Type B pancreatic cell (in vitro differentiated cells): ENCODE measurements at places on chromosomes 5 and 9.

- no peak for DNase-seq
Observed at GRCh38 chr5:151101746-151102145, 20.9 kb upstream of the TNIP1 start.

- DNase-seq = no peak
Observed at GRCh38 chr5:153153086-153153485, 337.4 kb upstream of the GRIA1 start.

DNA sequence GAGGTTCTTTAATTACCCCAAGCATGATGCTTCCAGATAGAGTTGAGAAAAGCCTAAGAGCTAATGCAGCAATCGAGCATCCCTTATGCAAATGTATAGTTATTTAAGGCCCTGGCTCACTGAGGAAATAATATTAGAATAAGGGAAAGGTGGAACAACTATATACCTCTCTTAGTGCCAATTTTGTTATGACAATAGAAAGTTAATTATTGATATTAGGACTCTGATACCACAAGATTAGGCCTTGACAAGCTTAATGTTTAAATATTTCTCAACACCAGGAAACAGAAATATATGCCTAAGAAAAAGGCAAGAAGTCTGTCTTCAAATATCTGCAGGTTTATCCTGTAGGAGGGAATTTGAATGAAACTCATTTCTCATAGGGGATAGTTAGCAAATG, 371.0 kb downstream of the PRELID2 start:
- DNase-seq = no peak

- no peak for DNase-seq
Observed at GRCh38 chr5:36730537-36731216, 124.3 kb downstream of the SLC1A3 start.

GRCh38 chr5:119524485-119524884, 72.2 kb downstream of the HSD17B4 start:
- DNase-seq = no peak

DNA sequence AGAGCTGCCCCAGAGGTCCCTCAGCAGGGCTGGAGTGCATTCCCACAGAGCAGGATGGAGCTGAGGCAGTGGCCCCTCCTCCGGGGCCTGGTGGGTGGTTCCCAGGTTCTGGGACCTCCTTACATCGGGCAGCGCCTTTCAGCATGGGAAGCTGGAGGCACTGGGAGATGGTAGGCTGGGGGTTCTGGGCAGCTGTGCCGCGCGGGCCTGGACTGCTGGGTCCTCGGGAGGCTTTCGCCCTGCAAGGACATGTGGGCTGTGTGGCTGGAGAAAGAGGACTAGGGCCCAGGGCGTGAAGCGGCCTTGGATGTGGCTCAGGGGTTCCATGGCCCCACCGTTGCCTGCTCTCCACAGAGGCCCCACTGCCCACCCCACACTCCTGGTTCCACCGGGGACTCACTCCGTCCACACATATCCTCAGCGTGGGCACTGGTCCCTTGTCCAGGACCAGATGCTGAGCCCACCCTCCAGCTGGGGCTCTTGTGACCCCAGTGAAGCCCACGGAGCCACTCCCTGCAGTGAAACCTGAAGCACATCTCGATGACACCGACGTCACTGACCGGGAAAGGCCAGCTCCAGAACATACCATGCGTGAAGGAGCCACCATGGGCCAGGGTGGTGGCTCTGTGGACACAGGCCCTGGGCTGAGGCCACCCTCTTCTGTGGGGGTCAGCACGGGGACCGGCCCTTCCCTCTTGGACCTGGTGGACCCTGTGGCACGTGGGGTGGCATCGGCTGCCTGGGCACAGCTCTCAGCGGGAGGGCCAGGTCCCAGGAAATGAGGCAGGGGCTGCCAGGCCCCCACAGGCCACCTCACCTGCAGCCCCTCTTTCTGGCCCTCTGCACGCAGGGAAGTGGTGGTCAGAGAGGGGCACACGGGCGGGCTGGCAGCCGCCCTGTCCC, 31.5 kb upstream of the NKD2 start:
- DNase-seq = no peak

DNA sequence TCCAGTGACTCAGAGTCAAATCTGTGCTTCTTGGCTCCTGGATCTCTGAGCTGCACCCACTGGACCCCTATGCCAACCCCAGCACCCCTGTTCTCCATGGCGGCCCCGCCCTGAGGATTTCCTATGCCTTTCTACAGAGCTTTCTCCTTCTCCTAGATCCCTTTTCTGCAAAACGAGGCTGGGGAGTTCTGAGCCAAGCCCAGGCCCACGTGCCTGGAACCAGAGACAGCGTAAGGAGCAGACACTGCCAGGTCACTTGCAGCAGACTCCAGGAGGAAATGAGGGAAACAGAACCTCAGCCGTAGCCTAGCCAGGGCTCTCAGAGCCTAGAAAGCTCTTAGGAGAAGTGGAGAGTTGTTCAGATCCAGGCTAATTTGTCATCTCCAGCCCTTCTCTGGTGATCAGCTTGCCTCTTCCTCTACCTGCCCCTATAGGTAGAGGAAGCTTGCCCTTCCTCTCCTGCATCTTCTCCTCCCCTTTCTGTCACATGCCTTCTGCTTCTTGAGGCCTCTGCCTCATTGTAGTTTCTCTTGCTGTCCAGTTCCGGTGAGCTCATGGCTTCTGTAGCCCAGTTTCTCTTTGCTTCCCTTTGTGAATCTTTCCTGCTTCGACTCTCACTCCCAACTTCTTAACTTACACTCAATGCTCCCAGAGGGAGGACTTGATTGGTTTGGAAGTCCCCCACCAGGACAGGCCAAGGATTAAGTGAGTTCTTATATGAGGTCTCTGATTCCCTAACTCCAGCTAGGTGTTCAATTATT, 163.4 kb downstream of the RGS3 start:
- no peak for DNase-seq

GRCh38 chr5:59003124-59003523, 420.2 kb downstream of the RAB3C start:
- DNase-seq = no peak

GRCh38 chr5:154395407-154396106, 50.2 kb upstream of the SAP30L start:
- DNase-seq = no peak
